Stimulated activated CD4-positive, alpha-beta T cell treated with anti-CD3 and anti-CD28 coated beads, Interleukin-1b, Interleukin-23, amount 100 ng/mL, for 1 hour (primary cell): ENCODE measurements at places on chromosomes 3 and 15.

GRCh38 chr3:65827076-65827475, 211.6 kb downstream of the MAGI1 start:
- DNase-seq, result no peak

DNA sequence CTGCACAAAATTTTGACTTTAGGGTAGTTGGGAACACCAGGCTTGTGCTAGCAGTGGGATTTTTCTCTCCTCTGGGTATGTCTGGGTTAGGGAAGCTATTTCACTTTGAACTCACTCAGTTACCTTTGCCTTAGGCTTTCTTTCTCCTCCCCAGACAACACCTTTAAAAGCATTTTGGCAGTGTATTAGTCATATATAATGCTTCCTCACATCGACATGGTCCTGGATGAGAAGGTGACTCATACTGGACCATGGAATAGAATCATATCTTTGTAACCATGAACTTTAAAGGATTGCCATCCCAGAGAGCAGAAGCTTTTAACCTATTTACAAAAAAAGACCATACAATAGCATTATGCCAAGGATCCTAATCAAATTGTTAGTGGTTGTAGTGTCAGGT, 2.7 kb downstream of the RYR3 start:
- DNase-seq, result no peak

DNA sequence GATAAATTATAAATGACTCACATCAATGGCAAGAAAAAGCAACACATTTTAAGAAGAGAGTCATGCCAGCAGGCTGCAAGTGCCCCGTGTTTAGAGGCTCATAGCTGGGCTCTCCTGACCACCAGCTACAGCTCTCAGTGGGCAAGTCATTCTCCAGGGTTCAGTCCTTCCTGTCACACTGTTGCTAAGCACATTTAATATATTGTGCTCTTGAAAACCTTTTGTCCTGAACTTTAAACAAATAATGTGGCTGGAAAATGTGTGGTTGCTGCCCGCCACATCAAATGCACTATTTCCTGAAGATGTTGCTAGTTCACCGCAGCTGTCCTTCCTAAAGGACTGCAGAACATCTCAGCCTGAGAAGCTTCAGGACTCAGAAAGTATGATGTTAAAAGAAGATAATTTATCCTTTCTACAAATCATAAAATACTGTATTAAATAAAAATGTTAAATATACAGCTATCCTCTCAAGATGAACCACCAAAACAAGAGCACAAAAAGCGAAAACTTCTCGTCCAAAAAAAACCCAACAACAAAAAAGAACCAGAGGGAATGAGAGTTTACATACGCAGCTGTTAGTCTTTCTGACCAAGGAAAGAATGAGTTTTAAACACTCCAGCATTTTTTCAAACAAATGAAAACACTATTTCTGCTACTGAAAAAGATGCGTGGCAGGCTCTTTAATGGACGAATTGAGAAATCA, 951 bp downstream of the TARS3 start:
- DNase-seq, result no peak

DNA sequence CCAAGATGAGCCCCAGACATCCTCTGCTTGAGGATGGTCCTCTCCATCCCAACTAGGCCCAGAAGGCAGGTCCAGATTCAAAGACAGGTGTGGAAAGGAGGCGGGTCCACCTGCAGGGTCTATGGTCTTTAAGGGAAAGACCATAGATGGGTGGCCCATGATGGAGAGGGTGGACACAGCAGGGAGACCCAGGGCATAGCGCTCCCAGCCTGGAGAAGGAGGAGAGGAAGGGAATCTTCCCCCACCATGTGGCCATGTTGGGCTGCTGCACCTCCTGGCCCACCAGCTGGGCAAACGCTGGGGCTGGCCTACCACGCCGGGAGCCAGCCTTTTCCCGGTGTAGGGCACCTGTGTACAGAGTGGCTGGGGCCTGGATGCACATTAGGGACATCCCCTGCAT, 265.2 kb upstream of the TLE3 start:
- DNase-seq, result no peak

DNA sequence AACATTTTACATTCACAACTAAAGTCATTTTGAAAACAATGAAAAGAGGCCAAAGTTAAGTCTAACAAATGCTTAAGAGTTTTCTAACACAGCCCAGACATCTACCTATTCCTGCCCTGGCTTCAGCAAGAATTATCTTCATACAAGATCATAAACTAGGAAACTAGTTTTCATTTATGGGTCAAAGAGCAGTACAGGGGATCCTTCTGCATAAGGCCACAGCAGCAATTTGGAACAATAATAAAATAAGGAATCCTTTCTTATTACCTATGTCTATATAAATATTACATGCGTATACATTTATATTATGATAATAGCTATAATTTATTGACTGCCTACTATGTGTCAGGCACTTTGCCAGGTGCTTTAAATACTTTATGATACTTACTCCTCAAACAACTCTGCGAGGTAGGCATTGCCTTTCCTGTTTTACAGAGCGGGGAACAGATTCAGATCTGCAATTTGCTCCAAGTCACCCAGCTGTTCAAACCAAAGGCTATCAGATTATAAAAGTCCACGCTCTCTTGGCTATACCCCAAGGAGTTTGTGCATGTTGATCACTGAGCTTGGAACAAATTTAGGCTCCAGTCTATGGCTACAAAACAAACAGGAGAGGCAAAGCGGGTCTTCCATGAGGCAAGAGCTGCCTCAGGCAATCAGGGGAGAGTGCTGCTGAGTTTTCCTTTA, 196.4 kb downstream of the RORA start:
- DNase-seq, result no peak

DNA sequence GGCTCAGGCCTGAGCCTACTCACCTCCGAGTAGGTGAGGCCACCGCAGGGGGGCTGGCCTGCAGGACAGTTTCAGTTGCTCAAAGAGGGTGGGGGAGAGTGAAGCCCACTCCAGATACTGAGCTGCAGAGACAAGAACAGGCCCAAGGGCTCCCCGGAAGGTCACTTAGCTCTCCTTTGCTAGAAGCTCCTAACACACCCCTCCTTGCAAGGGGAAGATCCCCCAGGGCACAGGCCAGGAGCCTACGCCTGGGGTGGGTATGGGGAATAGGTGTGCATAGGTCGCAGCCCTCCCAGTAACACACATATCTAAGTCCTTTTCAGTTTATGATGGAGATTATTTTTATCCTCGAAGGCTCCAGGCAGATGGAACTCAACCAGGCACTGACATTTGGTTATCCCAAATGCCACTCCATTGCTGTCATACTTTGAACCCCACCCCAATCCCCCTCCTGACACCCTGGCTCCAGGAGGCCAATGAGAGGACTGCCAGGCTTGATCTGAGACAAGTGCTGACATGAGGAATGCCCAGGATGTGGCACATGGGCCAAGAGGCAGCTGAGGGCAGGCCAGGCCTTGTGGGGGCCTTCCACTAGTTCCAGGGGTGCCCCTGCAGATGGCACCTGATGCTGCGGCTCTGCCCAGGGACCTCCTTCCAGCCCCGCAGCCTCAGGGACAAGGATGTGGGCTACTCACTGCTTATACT, 1.1 kb upstream of the MUSTN1 start:
- no peak for DNase-seq

DNA sequence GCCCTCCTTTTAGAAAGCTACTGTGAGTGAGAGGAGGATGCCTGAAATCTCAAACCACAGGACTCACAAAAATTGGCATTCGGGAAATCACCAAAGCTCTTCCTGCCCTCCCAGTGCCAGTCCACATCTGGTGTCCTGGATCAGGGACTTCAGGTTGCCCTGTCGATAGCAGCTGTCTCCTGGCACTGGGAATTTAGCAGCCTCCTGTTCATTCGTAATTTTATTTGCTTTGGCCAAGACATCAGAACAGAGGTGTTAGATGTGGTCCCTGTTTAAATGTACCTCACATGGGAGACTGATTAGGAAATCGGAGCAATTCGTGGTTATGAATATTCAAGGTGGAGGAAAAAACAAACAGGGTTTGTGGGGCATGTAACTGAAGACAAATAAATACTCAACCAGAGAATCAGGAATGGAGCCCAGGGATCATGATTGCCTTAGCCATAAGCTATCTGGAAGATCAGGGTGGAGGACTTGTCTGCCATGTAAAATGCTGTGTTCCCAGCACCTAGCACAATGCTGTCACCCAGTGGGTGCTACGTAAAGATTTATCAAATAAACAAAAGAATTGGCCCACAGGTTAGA, 265.2 kb upstream of the PROK2 start:
- DNase-seq, result no peak

- no peak for DNase-seq
Measured at GRCh38 chr3:39725321-39725720, 84.1 kb upstream of the MYRIP start.

DNA sequence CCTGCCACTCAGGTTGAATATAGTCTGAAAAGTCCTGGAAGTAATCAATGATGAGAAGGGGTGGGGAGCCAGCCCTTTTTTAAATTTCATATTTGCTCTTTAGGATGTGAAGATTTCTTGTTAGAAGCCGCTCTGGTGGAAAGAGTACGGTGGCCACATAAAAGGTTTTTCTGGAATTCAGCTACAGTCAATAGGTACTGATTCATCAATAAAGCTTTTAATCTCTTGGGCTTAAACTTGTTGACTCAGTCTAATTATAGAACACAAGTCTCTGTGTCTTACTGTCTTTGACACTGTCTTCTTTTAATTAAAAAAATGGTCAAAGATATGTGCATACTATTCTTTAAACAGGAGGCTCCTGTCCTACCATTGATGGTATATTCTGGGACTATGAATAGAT, 99.9 kb upstream of the TP63 start:
- DNase-seq, result no peak

- DNase-seq, result no peak
Measured at GRCh38 chr15:52303093-52303772, 7.6 kb upstream of the MYO5C start.

DNA sequence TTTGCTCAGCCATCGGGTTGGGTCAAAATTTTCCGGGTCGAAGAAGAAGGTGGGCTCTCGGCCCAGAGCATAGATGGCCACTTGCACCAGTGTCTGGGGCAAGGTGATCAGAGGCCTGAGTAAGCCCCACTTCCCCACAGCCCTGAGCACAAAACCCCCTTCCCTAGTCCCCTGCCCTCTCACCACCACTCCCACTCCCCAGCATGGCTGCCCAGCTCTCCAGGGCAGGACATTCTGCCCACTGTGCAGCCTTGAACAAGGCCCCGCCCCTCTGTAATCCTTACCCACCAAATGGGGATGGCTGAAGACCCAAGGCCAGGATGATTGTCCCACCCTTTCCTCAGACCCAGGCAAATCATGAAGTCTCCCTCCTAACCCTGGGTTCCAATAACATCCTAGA, 28.8 kb downstream of the CYP11A1 start:
- DNase-seq, result no peak

GRCh38 chr3:74053970-74054516, 429.3 kb upstream of the PDZRN3 start:
- no peak for DNase-seq

GRCh38 chr3:130779031-130779430, 32.4 kb upstream of the PIK3R4 start:
- no peak for DNase-seq

GRCh38 chr3:126158016-126158911, 22.1 kb downstream of the ALDH1L1 start:
- no peak for DNase-seq

GRCh38 chr15:60371175-60372051, 26.4 kb downstream of the ANXA2 start:
- no peak for DNase-seq

DNA sequence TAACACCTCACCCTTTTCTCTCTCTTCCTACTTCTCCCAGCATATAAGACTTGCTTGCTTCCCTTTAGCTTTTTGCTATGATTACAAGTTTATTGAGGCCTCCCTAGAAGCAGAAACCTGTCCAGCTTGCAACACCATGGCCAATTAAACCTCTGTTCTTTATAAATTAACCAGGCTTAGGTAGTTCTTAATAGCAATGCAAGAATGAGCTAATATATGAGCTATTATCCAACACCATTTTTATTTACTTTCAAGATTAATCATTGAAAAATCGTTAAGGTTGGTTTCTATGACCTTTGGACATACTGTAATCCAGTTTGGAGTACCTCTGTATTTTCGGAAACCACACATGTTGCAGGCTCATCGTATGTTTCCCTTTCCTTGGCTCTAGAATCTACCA, 643.1 kb downstream of the ZPLD1 start:
- no peak for DNase-seq

DNA sequence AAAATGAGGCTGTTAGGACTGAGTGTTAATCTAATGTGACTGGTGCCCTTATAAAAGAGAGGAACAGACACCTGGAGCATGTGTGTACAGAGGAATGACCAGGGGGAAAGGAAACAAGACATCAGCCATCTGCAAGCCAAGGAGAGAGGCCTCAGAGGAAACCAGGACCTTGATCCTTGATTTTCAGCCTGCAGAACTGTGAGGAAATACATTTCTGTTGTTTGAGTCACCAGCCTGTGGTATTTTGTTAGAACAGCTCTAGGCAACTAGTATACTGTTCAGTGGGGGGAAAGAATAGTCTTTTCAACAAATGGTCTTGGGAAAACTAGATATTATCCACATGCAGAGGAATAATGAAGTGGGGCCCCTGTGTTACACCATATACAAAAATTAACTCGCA, 80.6 kb downstream of the CCR1 start:
- no peak for DNase-seq

DNA sequence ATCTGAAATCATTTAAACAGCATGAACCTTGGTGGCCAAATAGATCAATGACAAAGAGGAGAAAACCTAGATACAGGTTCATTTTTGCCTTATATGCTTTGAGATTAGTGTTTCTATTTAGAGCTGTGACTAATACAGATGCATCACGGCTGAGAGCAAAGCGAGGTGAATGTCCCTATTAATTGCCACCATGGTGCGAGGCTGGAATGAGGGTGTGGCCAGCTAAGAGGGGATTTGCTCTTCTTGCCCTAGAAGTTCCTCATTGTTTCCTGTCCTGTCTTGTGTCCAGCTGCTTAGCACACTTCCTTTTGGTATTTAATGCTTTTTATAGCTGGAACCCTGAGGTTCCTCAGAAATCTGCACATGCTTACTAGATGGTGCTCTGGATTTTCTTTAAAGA, 339.1 kb upstream of the RGMA start:
- DNase-seq, result no peak

DNA sequence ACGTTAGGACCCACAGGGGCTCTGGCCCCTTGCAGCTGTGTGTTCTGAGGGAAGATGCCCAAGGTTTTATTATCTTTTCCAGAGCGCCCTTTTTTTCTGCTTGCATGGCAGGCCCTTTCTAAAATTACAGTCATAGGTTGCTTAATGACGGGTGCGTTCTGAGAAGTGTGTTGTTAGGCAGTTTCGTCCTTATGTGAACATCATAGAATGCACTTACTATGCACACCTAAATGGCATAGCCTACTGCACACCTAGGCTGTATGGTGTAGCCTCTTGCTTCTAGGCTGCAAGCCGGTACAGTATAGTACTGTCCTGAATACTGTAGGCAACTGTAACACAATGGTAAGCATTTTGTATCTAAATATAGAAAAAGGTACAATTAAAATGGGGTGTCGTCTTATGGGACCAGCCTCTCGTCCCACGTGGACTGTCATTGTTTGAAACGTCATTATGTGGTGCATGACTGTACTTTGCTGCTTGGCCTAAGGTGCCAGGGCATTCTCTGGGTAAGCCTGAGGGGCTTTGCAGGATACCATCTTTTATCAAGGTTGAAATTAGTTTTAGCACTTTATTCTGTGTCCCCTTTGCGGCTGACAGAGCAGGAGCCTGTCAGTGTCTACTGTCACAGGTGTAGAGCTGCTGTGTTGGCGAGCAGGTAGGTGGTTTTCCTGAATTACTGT, 10.9 kb downstream of the KLF13 start:
- DNase-seq, result no peak
